ENCODE measurements at places on chromosomes 11 and 22.
A peak's percentile ranks its signal among the peaks of the same experiment; 100 is the strongest.

- no peak for DNase-seq
These were observed 171.0 kb downstream of the NELL1 start for GRCh38 chr11:20840341-20840740.

DNA sequence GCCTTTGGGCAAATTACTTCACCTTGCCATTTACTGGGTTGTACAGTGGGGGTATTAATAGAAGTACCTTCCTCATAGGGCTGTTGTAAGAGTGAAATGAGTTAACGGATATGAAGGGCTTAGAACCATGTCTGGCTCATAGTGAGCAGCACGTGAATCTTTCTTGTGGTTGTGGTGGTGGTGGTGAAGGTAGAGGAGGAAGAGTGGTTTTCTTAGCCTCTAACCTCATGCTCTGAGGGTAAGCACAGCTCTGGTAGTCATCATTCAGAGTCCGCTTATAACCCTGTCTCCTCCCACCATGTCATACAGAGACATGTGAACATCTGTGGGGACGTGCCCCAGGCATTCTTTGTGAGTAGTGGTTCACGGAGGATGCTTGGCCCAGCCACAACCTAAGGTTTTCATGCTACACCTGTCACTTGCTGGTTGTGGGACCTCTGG lies 43.6 kb downstream of the TEAD1 start:
- DNase-seq = peak; percentile 16

DNA sequence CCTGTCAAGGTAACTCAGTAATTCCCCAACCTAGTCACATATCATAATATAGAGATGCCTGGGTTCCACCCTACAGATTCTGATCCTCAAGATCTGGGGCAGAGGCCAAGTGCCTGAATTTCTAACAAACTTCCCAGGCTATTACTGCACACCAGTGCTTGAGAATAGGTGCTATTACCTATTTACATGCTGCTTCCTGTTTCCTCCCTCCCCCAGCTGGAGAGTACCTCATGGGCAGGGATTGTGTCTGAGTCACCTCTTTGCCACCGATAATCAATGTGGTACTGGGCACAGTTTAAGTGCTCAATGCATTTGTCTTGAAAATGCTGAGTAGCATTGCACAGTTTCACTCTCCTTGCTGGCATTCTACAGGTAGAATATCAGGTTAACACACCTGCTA lies 582.2 kb upstream of the CADM1 start:
- DNase-seq = no peak

DNA sequence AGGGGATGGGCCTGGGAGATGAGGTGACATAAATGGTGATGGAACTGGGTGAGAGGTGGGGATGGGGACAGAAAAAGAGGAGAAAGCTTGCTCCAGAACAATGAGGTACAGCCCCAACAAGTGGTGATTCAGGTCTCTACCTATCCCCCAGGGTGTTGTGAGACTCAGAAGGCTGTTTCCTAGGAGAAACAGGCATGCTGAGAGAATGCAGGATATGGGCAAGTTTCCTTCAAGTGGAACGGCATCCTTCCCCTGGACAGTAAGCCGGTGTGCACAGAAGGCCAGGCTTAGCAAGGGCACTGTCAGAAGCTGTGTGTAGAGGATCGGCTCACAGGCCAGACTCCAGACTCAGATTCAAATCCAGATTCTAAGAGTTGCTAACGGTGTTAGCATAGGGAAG lies 34.1 kb upstream of the CRTAM start:
- no peak for DNase-seq

- no peak for DNase-seq
These were observed 192.2 kb upstream of the BLID start for GRCh38 chr11:122308226-122308625.

GRCh38 chr11:44573333-44573732 lies 7.9 kb downstream of the CD82 start:
- no peak for DNase-seq

DNA sequence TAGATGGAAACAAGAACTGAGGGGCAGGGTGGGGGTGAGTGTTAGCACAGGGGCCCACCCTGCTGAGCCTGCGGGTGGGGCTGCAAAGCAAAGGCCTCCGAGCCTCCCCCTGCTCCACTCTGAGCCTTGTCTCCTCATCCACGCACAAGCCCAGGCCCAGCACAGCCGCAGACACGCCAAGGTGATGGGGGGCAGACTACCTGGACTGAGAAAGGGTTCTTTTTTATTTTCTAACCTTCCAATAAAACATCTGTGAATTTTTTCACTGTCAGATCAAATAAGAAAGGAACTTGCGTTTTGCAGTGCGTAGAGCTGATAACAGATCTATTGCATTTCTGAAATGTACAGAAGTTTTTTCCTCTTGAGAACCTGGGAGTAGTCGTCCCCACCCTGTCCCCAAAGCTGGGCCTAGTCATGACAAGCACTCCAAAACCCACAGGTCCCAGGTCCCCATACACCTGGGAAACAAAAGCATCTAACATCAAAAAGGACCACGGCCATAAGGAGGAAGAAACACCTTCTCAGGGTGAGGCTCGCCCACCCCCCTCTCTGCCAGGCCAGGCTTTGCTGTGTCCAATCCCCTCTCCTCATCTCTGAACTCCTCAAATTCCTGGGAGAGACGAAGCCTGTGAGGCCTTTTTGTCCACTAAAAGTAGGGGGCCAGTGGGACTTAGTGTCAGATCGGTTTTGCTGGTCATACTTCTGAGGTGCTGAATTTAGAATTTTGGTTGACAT lies 22.7 kb upstream of the CD5 start:
- no peak for DNase-seq

DNA sequence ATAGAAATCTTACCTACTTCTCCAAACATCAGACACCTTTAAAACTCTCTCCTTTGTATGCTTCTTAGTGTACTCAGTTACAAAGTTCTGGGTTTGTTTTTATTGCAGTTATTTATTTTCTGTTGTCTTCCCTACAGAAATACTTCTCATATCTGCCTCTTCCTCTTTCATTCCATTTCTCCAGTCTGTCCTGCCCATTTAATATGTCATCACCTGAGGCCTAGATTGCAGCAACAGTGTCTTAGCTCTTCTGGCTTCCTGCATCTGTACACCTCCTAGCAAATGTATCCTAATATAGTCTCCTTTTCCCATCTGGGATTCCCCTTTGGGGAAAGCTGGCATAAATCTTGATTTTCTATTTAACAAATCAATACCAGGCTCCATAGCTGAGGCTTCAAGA lies 34.9 kb upstream of the PCF11 start:
- DNase-seq = no peak

- DNase-seq = peak; percentile 95
These were observed 7.0 kb upstream of the GAB2 start for GRCh38 chr11:78424334-78425270.

DNA sequence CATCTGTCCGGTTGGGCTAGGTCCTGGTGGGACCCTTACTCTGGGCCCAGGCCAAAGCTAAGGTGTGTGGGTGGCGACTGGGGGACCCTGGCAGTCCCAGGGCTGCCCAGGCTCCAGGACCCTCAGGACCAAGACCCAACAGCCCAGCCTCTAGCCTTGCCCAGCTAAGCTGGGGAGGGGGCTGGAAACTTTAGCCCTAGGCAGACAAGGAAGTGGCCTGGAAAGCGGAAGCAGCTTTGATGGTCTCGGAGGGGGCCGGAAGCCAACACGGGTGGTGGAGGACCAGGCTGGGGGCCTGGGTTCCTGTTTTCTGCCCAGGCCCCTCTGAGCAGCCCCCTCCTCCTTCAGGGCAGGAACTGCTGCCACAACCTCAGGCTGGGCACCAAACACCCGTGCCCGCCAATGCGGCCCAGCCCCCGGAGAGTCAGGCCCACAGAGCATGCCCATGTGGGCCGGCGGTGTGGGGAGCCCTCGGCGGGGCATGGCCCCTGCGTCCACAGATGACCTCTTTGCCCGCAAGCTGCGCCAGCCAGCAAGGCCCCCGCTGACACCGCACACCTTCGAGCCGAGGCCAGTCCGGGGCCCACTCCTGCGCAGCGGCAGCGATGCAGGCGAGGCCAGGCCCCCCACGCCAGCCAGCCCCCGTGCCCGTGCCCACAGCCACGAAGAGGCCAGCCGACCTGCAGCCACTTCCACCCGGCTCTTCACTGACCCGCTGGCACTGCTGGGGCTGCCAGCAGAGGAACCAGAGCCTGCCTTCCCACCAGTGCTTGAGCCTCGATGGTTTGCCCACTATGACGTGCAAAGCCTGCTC lies 2.8 kb downstream of the SIPA1 start:
- peak; percentile 88 for DNase-seq

- DNase-seq = no peak
These were observed 82.7 kb downstream of the CADM1 start for GRCh38 chr11:115421352-115421991.

- DNase-seq = no peak
These were observed 29.0 kb upstream of the TFIP11 start for GRCh38 chr22:26541167-26541819.

DNA sequence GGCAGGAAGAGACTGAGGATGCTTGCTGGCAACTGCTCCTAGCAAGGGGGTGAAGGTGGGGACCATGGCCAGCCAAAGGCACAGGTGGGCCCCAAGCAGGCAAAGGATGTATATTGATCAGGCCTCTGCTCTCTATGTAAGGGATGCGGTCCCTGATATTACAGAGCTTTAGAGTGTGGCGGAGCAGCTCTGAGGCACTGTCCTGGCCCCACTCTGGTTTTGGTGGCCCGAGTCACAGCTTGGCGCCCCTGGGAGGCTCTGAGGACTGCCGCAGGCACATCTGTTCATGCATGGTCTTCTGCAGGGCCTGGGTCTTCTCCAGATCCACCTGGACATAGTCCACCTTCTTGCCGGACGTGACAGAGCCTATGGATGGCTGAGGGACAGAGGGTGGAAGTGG lies 45.5 kb downstream of the GAB4 start:
- no peak for DNase-seq

GRCh38 chr11:116853461-116854073 lies 16.1 kb upstream of the APOA1 start:
- peak; percentile 98 for DNase-seq

DNA sequence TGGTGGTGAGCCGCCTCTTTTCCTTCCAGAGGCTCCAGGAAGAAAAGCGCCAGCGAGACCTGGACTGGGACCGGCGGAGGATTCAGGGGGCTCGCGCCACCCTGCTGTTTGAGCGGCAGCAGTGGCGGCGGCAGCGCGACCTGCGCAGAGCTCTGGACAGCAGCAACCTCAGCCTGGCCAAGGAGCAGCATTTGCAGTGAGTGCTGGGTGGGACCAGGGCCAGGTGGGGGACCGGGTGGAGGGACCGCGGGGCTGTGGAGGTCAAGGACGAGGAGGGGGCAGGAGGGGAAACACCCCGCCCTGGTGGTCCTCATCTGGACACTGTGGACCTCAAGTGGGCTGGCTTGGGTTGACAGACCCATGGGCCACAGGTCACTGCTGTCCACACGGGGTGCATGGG lies 17.4 kb downstream of the RIBC2 start:
- DNase-seq = no peak

DNA sequence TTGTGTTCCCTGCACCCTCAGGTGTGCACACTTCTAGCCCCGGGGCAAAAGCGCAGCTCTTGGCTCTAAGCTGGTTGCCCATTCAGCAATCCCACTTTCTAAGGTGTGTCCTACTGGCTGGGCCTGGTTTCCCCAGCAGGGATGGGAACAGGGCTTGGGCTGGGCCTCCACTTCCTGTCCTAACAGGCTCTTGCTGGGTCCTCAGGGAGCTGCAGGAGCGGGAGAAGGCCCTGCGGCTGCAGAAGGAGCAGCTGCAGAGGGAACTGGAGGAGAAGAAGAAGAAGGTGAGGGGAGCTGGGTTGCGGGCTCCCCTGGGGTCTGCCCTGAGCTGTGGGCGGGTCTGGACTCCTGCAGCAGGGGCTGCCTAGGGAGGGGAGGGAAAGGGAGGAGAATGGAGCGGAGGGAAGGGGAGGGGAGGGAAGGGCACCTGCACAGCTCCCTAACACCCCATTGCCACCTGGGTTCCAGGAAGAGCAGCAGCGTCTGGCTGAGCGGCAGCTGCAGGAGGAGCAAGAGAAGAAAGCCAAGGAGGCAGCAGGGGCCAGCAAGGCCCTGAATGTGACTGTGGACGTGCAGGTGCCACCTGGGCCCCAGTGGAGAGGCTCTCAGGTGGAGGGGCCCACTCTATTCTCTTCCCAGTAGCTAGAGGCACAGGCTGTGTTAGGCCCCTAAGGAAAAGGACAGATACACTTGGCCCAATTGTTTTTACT lies 24.6 kb downstream of the INCENP start:
- no peak for DNase-seq

DNA sequence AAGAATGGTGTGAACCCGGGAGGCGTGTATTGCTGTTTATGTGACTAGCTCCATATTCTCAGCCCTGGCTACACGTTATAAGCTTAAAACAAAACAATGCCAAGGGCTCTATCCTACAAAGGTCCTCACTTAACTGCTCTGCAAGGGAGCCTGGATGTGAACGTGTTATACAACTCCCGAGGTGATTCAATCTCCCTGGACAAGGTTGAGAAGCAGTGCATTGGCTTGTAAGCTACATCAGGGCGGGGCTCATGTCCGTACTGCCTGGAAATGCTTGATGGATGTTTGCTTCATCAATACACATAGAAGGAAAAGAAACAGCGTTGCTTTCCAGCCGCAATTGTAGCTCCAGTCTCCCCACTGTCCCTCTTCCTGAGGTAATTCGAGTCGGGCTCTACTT lies 256.9 kb upstream of the SYN3 start:
- no peak for DNase-seq

DNA sequence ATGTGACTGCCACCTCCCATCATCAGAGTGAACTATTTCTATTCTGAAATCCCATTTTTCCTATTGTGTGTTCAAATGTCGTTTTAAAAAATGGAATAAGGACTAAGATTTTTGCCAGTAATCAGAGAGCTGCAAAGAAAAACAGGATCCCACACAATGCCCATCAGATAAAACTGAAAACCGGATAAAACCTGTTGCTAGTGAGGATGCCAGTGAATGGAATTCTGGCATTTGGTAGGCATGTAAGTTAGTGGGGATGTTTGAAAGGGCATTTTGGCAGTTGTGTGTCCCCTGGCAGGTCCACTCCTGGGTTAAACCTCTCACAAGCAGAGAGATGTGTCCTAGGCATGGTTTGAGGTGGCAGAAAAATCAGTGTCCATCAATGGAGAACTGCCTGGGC lies 6.2 kb downstream of the DRAP1 start:
- no peak for DNase-seq

DNA sequence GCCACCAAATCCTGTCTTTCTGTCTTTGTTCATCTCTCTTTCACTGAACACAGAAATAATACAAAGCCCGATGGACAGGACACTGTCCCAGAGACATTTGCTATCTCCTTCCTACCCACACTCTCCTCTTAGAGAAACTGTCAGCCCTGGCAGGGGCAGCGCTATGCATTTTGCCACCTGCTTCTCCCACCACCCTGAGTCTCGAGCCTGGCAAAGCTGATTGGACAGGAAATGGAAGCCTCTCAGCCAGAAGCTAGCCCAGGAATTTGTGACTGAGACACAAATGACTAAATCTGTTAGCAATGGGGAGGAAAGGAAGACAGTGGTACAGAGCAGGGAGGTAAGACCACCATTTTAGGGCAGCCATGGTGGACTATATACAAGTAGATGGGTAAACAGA lies 14.9 kb upstream of the GALNT18 start:
- no peak for DNase-seq

DNA sequence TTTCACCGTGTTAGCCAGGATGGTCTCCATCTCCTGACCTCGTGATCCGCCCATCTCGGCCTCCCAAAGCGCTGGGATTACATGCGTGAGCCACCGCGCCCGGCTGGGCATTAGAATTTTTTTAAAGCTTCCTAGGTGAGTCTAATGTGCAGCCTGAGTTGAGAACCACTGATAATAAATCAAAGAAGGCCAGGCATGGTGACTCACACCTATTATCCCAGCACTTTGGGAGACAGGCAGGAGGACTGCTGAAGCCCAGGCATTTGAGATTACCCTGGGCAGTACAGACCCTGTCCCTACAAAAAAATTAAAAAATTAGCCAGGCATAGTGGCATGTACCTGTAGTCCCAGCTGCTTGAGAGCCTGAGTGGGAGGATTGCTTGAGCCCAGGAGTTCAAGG lies 13.7 kb downstream of the MEI1 start:
- no peak for DNase-seq
